ENCODE measurements at places on chromosomes 13 and 19.

DNA sequence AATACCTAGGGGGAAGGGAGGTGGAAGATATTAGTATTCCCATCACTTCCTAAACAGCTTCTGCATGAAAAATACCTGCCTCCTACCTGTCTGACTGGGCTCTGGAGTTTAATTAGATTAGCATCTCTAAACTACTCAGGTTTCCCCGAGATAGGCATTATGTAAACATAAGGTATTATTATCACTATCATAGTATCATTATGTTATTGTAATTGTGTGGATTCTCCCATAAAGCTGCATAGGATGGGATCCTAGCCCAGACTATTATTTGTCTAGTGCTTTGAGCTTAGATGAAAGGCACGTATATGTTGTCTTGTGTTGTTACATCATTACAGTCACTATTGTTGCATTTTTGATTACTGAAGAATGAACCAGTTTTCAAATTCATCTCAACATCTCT, 115.2 kb upstream of the SOX21 start:
- no peak for DNase-seq

DNA sequence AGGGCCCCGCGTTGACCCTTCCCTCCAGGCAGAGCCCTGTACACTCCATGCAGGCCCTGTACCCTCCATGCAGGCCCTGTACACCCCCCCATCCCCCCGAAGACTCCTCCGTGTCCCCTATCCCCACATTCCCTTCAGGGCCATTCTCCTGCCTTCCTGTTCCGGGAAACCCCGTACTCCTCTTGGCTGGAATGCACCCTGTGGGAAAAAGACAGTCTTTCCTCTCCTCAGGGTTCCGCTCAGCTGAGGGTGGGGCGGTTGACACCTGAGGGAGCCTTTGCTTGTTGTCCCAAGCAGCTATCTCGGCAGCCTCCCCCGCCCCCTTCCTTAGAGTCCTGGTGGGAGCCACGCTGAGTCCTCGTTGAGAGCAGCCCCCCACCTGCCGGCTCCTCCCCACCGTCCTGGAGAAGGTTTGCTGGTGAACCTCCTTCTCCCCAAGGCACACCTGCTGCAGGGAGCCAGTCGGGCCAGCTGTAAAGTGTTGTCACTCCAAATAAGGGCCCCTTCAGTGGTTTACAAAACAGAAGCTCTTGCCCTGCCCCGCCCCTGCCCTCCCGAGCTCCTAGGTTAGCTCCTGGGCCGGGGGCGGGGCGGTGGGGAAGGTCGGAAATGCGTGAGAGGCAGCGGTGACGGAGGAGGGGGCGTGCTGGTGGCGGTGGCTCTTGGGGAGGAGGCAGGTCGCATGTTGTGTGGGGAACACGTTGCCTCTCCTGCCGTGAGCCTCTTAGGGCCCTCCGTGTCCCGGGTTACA, 1.5 kb downstream of the GNA11 start:
- no peak for DNase-seq

DNA sequence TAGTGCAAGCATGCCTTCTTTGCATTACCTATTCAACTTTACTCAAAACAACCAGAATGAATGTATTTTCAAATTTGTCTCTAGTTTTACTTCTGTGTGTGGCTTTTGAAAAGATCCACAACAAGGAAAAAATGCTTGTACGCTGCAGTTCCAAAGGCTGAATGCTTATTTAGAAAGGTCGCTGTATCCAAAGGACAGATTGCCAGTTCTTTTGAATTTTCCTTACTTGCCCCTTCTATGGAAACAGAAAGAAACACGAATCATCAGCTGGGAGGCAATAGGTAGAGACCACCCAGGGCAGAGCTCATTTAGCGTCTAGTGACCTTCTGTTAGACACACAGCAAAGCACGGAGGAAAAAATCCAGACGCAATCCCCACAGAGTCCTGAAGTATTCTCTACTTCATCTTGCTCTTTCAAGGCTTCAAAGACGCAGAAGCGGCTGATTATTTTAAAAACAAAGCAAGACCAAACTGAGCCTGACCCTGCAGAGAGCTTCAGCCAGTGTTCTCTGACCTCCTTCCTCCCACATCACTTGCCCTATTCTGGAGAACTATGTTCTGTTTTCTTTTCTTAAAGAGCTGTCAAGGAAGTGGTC, 674.6 kb upstream of the SGCG start:
- DNase-seq = no peak

DNA sequence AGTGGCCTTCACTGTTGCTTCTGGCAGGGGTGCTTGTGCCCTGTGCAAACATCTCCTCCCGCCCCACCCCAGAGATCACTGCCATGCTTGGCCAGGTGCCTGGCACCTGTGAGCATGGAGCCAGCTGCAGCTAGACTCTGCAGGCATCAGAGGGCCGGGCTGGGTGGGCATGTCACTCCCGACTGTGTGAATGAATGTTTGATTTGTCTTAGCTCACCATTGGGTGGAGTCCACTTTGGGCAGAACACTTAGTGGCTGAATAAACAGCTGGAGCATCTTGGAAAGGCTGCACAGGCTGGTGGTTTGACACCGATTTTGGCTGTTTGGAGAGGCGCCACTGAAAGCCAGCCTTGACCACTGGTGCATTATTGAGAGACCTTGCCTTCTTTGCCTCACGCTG, 267.3 kb downstream of the DLEU7 start:
- DNase-seq = no peak

- DNase-seq = no peak
Observed at GRCh38 chr19:3012621-3013262, 16.3 kb downstream of the TLE2 start.

DNA sequence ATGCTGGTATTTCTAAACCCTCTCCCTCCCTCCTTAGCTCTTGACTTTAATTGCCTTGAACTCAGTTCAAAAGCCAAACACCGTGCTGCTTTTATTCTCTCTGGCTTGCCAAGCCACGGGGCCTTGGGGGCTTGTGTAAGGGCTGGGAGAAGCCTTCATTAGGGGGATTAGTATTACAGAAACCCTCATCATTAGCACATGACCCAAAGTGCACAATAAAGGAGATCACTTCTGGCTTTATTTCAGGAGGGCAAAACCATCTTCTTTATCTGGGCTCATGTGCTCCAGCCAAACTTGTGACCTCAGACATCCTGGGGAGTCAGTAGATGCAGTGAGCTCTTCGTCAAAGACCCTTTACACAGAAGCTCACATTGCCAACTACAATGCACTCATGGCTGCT, at the start of gene DCT:
Gene DCT, minus strand, starts transcription at position 67 of the 400 bp plus-strand sequence. CDS start 427 bp downstream, outside the sequence.
- DNase-seq = no peak

DNA sequence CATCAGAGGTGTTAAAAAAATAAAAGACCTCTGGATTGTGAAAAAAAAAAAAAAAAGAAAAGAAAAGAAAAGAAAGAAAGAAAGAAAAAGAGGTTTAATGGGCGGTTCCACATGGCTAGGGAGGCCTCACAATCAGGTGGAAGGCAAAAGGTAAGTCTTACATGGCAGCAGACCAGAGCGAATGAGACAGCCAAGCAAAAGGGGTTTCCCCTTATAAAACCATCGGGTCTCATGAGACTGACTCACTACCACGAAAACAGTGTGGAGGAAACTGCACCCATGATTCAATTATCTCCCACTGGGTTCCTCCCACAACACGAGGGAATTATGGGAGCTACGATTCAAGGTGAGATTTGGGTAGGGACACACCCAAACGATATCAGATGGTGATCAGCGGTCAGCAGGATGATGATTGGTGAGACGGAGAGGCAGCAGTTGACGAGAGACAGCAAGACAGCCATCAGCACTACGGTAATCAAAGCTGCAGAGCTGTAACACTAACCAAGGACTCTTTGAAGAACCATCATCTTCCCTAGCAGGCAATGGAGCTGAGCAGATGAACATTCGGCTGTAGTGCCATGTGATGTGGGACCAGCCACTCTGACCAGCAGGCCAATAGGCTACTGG, 3.9 kb upstream of the CD209 start:
- DNase-seq = no peak

DNA sequence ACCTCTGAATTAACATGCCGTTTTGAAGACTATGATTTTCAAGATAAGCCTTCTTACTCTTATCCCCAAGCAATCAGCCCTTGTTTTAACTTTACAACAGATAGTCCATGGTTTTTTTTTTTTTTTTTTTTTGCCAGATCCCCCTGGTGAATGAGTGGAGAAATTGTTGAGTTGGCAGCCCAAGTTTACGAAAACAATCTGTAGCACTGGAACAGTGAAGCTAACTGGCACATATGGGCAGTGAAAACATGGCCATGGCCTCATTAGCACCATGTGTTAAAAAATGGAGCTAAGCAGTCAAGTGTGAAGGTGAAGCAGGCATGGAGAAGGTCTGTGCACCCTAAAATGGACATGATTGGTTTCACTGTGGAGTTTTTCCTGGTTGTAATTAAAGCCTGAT, 812.1 kb upstream of the MIR17HG start:
- DNase-seq = no peak

GRCh38 chr13:20491926-20492435, 33.7 kb downstream of the CRYL1 start:
- no peak for DNase-seq

DNA sequence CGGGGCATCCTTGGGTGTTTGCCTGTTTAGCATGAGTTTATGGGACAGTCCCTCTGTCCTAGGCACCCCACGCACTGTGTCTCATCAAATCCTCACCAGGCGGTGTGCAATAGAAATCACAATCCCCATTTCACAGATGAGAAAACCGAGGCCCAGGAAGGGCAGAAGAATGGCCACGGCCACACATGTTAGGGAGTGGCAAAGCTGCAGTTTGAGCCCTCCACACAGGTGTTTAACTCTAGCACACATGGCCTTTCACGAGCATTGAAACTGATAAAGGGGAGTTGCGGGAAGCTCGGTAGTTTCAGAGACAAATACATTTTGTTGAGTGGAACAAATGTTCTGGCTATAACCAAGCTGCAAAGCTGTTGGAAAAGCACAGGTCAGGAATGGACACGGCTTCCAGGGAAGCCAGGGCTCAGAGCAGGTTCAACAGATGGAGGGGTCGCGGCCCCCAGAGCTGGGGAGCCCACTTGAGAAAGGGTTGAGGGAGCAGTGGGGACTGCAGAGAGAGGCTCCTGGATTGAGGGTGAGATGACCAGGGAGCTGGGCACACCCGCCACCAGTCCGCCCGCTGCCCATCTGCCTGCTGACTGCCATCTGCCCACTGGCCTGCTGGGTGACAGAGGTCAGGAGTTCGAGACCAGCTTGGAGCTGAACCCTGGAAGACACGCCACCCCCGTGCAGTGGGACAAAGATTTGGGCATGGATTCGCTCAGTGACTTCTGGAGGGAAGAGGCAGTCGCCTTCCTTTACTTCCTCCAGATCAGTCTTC, 154.7 kb downstream of the URI1 start:
- DNase-seq = no peak

DNA sequence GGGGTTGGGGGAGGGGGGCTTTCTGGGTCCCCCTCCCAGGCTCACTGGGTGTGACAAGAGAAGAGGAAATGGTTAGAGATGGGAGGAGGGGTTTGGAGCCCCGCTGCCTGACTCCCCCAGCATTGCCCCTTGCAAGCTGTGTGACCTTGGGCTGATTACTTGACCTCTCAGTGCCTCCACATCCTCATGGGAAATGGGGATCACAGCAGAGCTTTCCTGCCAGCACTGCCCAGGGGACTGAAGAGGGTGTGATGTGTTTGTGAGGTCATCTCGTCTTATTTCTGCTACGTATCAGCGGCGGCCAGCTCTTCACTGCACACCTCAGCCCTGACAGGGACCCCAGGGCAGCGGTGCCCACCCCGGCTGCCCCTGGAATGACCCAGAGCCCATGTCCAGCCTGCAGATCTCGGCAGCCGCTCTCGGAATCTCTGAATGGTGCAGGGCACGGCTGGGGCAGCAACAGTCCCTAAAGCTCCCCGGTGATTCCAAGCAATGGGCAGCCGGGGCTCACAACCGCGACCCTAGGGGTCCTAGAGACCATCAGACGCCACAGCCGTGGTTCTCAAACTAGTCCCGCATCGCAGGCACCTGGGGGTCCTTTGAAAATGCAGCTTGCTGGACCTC, 8.4 kb downstream of the PNMA8B start:
- DNase-seq = no peak

- no peak for DNase-seq
Observed at GRCh38 chr19:42250666-42251531, 4.0 kb downstream of the ERF start.

DNA sequence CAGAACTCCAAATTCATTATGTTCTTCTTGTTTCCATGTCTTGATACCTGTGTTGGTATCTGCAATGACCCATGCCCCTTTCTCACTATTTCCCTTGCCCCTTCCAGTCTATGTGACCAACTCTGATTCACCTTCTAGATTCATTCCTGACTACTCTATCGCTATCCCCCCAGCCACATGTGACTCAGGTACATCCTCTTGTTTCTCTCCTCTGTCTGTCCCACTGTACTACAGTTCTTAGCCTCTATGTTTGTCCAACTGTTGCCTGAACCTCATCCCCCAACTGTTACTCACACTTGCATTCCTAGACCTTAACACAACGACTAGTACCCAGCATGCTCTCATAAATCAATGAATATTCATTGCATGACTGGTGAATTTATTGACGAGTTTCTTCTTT, 10.0 kb upstream of the FLT3 start:
- no peak for DNase-seq

GRCh38 chr13:22289711-22290110, 618.8 kb downstream of the FGF9 start:
- no peak for DNase-seq

- DNase-seq = no peak
Observed at GRCh38 chr13:94128430-94128829, 351.1 kb downstream of the DCT start.

GRCh38 chr19:48469934-48470680, 938 bp downstream of the CYTH2 start:
- DNase-seq = no peak

GRCh38 chr19:52961981-52962380, 700 bp downstream of the ZNF816 start:
- DNase-seq = no peak

DNA sequence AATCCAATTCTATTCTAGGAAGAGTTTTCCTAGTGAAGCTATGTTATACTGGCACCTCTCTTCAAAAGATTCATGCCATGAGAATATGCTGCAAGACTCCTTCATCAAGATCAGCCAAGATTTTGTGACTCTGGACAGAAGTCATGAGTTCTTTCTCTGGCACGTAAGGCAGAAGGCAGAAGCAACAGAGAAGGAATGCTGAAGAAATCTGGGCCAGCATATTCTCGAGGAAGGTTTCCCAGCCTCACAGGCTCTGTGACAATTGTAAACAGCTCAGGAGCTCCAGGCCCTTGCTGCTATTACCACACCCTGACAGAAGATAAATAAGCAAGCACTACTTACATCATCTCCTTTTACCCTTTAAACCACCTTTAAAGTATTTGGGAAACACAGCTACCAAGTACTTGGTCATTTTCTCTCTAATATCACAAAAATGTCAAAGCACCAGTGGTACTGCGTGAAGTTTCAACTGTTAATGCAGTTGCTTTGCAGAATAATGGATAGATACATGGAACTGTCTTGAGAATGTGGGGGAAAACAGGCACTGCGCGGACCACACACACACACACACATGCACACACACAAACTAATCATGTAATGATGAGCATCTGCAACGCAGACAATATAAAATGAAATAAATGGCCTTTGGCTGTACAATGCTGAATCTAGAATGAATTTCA, 55.4 kb downstream of the INTS6 start:
- no peak for DNase-seq

GRCh38 chr19:49567861-49568441, 12.4 kb downstream of the NOSIP start:
- no peak for DNase-seq

- DNase-seq = no peak
Observed at GRCh38 chr13:89977203-89977602, 1370.3 kb upstream of the MIR17HG start.
